Common myeloid progenitor, CD34-positive (primary cell): ENCODE measurements at places on chromosomes 6 and 20.
A peak's percentile ranks its signal among the peaks of the same experiment; 100 is the strongest.

DNA sequence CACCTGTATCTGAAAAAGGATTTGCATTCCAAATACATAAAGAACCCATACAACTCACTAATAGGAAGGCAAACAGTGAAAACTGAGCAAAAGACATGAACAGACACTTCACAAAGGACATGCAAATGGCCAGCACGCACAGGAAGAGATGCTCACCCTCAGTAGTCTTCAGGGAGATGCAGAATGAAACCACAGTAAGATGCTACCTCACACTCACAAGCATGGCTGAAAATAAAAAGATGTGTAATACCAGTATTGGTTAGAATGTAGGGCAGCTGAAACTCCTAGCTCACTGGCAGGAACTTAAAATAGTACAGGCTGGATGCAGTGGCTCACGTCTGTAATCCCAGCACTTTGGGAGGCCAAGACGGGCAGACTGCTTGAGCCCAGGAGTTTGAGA lies 64.6 kb downstream of the SNX5 start:
- DNase-seq, result no peak

GRCh38 chr6:34459899-34460593 lies 5.8 kb upstream of the PACSIN1 start:
- DNase-seq, result peak; percentile 78

DNA sequence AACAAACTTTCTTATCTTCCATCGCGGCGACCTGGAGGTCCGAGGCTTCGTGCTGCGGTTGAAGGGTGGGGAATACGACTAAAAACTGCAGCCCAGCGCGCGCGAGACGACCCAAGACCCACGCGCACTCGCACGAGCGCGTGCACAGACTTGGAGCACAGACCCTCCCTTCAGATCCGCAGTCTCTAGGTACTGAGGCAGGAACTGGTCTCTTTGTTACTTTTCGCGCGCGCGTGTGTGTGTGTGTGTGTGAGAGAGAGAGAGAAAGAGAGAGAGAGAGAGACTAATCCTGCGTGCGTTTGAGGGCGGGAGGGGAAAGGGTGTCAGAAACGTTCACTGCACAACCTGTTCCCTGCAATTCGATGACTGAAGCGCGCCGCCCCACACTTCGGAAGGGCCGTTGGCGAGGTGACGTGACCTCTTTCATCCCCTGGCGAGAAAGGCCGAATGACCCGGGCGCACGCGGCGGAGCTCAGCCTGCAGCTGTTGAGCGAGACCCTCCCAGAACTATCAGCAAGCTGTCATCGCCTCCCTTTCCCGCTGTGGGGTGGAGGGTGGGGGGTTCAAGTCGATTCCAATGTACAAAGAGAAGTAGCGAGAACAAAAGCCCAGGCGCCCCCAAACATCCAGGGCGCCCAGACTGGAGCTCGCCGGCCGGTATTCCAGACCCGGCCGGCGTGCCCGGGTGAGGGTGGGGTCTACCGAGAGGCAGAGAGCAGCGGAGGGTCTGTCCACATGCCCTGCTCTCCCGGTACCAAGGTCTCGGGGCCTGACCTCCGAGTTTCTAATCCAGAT lies 1.5 kb upstream of the TUBB2B start:
- DNase-seq, result peak; percentile 56

DNA sequence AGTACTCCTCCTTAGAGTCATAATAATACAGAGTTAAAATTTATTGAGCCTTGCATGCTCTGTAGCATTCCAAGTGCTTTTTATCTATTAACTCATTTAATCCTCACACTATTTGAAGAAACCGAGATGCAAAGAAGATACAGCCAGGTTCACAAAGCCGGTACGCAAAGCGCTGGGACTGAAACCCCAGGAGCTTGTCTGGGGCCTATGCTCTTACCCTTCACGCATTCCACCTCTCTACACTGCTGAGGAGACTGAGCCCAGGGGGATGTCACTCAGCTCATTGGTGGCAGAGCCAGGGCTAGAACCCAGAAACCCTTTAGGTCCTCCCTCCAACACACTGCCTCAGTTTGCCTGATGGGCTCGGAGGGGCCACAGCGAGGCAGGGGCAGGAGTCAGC lies 19.7 kb upstream of the MRPS18A start:
- DNase-seq, result no peak
